HepG2 (cell line): ENCODE measurements at places on chromosomes 5 and 9. TPM values are rescaled to one million over a fixed set of nuclear protein-coding genes. Genes with fewer than 3 reads are reported as not detected.

Gene FOXD1
- 0.04 and 0.05 TPM in 2 replicates for polyA plus RNA-seq

Gene INSL6
- polyA plus RNA-seq = not detected in 2 replicates

Gene PCDHB14
- 0.37 and 0.73 TPM in 2 replicates for polyA plus RNA-seq

Gene SLC45A2
- 0.13 and 0.24 TPM in 2 replicates for polyA plus RNA-seq

Gene ZMYND19
- polyA plus RNA-seq = 21.3 and 21.8 TPM in 2 replicates

Gene TMEM232
- polyA plus RNA-seq = 0.12 and 0.29 TPM in 2 replicates

Gene LPCAT1
- 90.6 and 115 TPM in 2 replicates for polyA plus RNA-seq

Gene SNCAIP
- polyA plus RNA-seq = not detected in 2 replicates

Gene PCDHA13
- 0.03 TPM in 1 of 2 replicates, not detected in the other for polyA plus RNA-seq

Gene TMEM215
- polyA plus RNA-seq = not detected in 2 replicates

Gene IFNA2
- polyA plus RNA-seq = not detected in 2 replicates

Gene FAM169A
- 18.8 and 21.1 TPM in 2 replicates for polyA plus RNA-seq

Gene SLC36A2
- 0.03 TPM in 1 of 2 replicates, not detected in the other for polyA plus RNA-seq

Gene DPYSL3
- polyA plus RNA-seq = 0.03 and 0.08 TPM in 2 replicates

Gene TNFSF15
- 0.03 and 0.12 TPM in 2 replicates for polyA plus RNA-seq

Gene EGR1
- polyA plus RNA-seq = 4.1 and 6.0 TPM in 2 replicates

Gene CCL21
- not detected in 2 replicates for polyA plus RNA-seq

Gene DND1
- 0.48 and 1.3 TPM in 2 replicates for polyA plus RNA-seq

Gene SPATA31A3
- not detected in 2 replicates for polyA plus RNA-seq

Gene MARVELD2
- polyA plus RNA-seq = 10.7 and 11.1 TPM in 2 replicates

Gene CRB2
- polyA plus RNA-seq = 0.01 and 0.07 TPM in 2 replicates

Gene ASS1
- polyA plus RNA-seq = 108 and 122 TPM in 2 replicates

Gene SLC34A1
- polyA plus RNA-seq = 0.03 TPM in 2 replicates

Gene TRPM3
- under 0.01 TPM in 1 of 2 replicates, not detected in the other for polyA plus RNA-seq

Gene SPINK7
- 0.15 TPM in 1 of 2 replicates, not detected in the other for polyA plus RNA-seq

Gene PCDHA11
- 0.05 TPM in 1 of 2 replicates, not detected in the other for polyA plus RNA-seq

Gene IFNA13
- not detected in 2 replicates for polyA plus RNA-seq

Gene NXNL2
- polyA plus RNA-seq = not detected in 2 replicates

Gene PCDHA1
- not detected in 2 replicates for polyA plus RNA-seq

Gene IL7R
- not detected in 2 replicates for polyA plus RNA-seq

Gene FIBCD1
- polyA plus RNA-seq = 0.55 and 1.3 TPM in 2 replicates

Gene ERGIC1
- 184 and 205 TPM in 2 replicates for polyA plus RNA-seq

Gene CDC20B
- not detected in 2 replicates for polyA plus RNA-seq

Gene ADAMTS12
- under 0.01 and 0.03 TPM in 2 replicates for polyA plus RNA-seq

Gene ZNF618
- polyA plus RNA-seq = 0.05 and 0.07 TPM in 2 replicates

Gene RPS14
- 3,058 and 3,295 TPM in 2 replicates for polyA plus RNA-seq

Gene MYOT
- polyA plus RNA-seq = not detected in 2 replicates

Gene BRINP1
- polyA plus RNA-seq = not detected in 2 replicates

Gene OTP
- not detected in 2 replicates for polyA plus RNA-seq

Gene SLCO6A1
- 0.35 and 0.48 TPM in 2 replicates for polyA plus RNA-seq

Gene PTGR1
- 5.0 and 6.0 TPM in 2 replicates for polyA plus RNA-seq

Gene MYO10
- polyA plus RNA-seq = 4.5 and 6.2 TPM in 2 replicates

Gene DOK3
- 1.5 and 1.7 TPM in 2 replicates for polyA plus RNA-seq

Gene ANP32B
- 30.3 and 37.5 TPM in 2 replicates for polyA plus RNA-seq

Gene ADAMTS16
- polyA plus RNA-seq = 0.03 and 0.04 TPM in 2 replicates

Gene SPATA31D4
- not detected in 2 replicates for polyA plus RNA-seq
